Kidney epithelial cell (primary cell): ENCODE measurements at places on chromosomes 2 and 18.

- DNase-seq: no peak
These were observed 33.6 kb downstream of the APCDD1 start for GRCh38 chr18:10488017-10488416.

- no peak for DNase-seq
These were observed 84.7 kb upstream of the ST6GAL2 start for GRCh38 chr2:106970471-106971261.

GRCh38 chr18:54938506-54938905 is 20.8 kb downstream of the CCDC68 start:
- no peak for DNase-seq

GRCh38 chr2:237639836-237640220 is 12.4 kb downstream of the LRRFIP1 start:
- no peak for DNase-seq

DNA sequence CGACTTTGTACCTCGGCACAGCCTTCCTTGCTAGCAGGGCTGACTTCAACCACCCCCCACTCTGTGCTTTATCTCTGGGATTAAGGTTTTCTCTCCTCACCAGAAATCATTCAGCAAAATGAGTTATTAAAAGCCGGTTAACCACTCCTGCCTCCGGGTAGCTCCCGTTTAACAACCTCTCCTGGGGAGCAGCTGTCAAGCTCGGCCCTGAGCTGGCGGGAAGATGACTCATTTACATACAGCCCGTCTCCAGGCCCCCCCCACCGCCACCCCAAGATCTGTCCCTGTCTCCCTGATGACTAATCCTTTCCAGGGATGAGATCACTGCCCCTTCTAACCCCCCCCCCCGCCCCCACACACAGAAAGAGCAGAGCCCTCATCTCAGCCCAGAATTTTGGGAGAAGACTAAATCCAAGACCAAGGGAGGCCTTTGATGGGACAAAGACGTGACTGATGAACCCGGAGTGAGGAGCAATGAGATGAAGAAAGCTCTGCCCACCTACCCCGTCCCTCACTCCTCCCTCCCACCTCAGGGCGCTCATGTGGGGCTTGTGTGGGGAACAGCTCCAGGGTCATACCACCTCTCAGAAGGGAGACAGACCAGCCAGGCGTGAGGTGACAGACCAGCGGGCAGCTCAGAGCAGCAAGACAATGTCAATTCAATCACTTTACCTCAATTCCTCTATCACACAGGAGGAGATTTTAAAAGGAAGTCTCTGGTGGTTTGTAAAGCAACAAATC is 131.4 kb downstream of the MSH2 start:
- DNase-seq: peak; percentile 37
